ENCODE measurements at places on chromosomes 3 and 15.
A peak's percentile ranks its signal among the peaks of the same experiment; 100 is the strongest.

DNA sequence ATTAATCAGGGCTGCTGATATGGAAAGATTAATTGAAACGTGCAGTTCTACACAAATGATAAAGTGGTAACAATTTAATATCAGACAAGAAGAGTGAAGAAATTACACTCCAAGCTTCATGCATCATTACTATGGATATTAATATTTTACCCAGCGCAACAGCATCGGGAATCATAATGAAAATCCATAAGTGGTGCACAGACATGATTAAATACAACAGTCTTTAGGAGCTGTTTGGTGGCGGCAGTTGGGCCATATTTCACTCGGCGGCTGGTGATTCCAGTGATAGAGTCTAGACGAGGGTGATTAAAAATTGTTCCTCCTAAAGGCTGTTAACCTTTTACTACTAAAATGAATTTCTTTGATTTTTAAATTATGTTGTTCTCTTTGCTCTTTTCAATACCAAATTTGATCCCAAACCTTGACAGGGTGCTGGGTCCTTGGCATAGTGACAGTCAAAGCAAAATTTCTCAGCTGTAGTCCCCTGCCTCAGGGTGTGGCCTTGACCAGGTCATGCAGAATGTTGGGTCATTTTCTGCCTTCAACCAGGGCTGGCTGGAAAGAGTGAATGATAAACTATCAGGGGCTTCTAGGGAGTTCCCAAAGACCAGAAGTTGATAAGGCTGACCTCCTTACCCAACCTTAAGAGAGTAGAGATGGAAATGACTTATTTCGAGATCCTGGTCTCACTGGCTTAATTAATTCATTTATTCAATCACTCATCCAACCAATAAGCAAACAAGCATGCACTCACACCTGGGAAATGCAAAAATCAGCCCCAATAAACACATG is 392.0 kb downstream of the IL20RB start:
- no peak for DNase-seq
- no peaks in the 10 kb centered on the region for H3K27me3 ChIP-seq
- no peaks in the 10 kb centered on the region for H3K36me3 ChIP-seq
- no peak overlapping the region for H3K4me3 ChIP-seq

GRCh38 chr15:45456212-45457106 is 66.1 kb downstream of the SLC30A4 start:
- H3K4me1 ChIP-seq: peaks cover 19% of the 10 kb centered on the region
- H3K27me3 ChIP-seq: no peaks in the 10 kb centered on the region
- DNase-seq: peak; percentile 14
- H3K4me3 ChIP-seq: no peak overlapping the region

GRCh38 chr3:31345581-31345980 is 187.1 kb upstream of the STT3B start:
- H3K36me3 ChIP-seq: no peaks in the 10 kb centered on the region
- DNase-seq: no peak
- peaks cover under 1% of the 10 kb centered on the region for H3K4me1 ChIP-seq
- H3K27me3 ChIP-seq: no peaks in the 10 kb centered on the region

GRCh38 chr3:9238276-9238675 is 11.2 kb downstream of the SRGAP3 start:
- no peak for DNase-seq

- H3K4me3 ChIP-seq: no peak overlapping the region
- no peaks in the 10 kb centered on the region for H3K27me3 ChIP-seq
- DNase-seq: no peak
- H3K4me1 ChIP-seq: peaks cover 5% of the 10 kb centered on the region
Observed at GRCh38 chr3:79111375-79112052, 656.3 kb downstream of the ROBO1 start.

- no peaks in the 10 kb centered on the region for H3K4me1 ChIP-seq
- no peak overlapping the region for H3K4me3 ChIP-seq
- H3K27me3 ChIP-seq: no peaks in the 10 kb centered on the region
- no peak for DNase-seq
- no peak overlapping the region for H3K27ac ChIP-seq
Observed at GRCh38 chr3:142926368-142926944, 37.0 kb downstream of the PAQR9 start.

DNA sequence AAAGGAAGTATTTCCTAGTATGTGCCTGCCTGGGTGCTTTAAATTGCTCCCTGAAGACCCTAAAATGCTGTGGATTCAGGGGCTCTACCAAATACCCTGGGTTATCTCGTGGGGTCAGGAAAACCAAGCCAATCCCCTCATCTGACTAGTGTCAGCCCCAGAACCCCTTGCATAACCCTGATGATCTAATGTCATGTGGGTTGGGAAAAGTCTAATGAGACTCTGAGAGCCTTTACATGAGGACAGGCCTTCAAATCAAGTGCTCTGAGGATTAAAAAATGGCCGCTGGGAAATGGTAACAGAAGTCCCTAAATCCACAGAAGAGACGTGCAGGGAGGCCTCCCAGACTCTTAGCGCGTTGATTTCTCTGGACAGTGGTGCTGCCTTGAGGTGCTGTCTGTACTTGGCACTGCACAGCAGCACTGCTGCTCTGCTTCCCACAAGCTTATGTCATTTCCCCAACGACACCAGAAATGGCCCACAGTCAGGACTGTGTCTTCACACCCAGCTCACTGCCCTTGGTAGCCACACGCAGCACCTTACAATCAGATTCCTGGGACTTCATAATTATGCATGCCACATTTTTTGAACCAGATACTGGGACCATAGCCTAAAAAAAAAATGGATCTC is 16.6 kb downstream of the EIF4E3 start:
- H3K4me1 ChIP-seq: no peaks in the 10 kb centered on the region
- no peak overlapping the region for H3K27ac ChIP-seq
- no peak for DNase-seq

All from esophagus squamous epithelium (tissue), 5 donors.